ENCODE measurements at places on chromosomes 5 and 9.

DNA sequence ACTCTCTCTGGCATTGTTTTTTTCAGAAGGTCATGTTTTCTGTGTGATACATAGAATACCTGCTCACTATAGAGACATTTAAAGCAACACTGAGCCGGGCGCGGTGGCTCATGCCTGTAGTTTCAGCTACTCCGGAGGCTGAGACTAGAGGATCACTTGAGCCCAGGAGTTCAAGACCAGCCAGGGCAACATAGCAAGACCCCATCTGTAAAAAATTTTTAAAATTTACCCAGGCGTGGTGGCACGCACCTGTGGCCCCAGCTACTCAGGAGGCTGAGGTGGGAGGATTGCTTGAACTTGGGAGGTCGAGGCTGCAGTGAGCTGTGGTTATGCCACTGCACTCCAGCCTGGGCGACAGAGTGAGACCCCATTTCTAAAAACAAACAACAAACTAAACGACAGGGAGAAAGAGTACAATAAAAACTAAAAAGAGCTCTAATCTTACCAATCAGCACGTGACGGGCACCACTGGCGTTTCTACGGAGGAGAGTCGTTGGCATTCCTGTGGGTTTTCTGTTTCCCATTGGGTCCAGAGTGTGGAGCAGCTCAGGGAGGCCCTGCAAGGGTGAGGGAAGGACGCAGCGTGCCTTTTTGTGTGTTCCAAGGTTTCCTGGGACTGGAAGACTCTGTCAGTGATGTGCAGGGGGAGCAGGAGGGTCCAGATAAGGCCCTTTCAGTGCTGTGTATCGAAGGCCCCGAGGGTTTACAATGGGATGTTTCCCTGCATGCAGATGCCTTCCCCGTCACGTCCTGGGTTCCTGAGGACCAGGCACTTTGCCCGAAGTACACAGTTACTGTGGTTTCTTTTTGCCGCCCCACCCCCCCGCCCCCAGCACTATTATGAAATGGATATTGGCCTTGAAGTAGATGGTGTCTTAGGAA, 7.2 kb upstream of the RNU6ATAC start:
- no peak for DNase-seq

GRCh38 chr5:74581988-74582365, 58.6 kb downstream of the ENC1 start:
- no peak for DNase-seq

DNA sequence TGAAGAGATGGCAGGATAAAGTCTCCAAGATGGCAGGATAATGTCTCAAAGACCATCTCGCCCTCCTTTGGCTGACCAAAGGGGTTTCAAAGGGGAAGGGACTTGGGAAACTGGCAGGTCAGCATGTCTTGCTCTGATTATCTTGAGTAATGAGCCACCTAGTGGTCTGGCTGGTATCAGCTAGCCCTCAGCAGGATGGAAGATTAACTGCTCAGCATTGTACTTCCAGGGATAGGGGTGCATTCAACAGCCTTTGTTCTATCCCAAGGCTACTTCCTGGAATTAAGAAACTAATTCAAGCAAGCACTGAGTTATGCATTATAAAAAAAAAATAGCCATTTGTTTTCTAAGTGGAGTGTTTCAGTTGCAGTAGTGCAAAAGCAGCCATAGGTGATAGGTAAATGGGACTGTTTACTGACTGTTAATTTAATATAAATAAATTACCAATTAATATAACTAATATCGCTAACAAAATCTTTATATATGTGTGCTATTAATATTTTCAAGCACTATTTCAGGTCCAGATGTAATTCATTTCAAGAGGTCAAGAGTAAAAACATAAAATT, 555.5 kb downstream of the CDH9 start:
- no peak for DNase-seq

- no peak for DNase-seq
These were observed 113.3 kb downstream of the CRB2 start for GRCh38 chr9:123469282-123469681.

DNA sequence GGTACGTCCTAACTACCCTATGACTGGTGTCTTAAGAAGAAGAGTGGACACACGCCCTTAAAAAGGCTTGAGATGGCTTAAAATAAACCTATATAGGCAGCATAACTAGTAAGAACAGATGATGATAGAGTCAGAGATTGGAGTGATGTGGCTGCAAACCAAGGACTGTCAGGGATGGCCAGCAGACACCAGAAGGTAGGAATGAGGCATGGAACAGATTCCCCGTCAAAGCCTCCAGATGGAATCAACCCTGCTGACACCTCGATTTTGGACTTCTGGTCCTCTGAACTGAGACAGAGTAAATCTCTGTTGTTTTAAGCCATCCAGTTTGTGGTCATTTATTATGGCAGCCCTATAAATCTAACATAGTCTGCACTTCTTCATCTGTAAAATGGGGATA, 7.4 kb downstream of the TMOD1 start:
- no peak for DNase-seq

All from activated CD4-positive, alpha-beta T cell treated with anti-CD3 and anti-CD28 coated beads, Interleukin-2, amount 50 U/mL, for 24 hours (primary cell).